ENCODE measurements at places on chromosomes 2 and 18.

DNA sequence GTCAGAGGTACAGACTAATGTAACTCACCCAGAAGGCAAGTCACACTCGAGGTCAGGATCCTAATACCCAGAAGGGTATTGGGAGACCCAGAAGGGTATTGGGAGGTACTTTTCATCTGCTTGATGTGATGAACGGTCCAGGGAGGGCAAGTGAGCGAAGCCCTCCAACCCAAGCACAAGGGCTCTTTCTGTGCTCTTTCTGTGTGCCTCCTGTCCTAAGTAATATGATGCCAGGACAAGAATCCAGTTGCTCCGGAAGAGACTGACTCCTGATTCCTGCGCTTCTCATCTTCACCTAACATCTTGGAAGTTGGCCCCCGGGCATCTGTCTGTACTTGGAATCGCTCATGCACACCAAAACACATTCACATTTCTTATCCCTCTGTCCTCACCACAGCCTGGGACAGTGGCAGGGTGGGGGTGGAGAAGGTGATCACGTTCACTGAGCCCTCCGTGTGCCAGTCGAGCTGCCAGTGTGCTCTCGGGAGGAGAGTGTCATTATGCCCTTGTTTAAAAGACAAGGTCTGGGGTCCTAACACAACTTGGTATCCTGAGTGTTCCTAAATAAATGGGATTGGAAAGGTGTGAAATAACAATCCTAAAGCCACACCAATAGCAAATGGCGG lies 17.1 kb downstream of the GYPC start:
- no peak for DNase-seq

GRCh38 chr2:108787216-108787541 lies 608 bp downstream of the CCDC138 start:
- no peak for DNase-seq

- DNase-seq: no peak
Measured at GRCh38 chr2:182867426-182868053, 1.1 kb upstream of the FRZB start.

DNA sequence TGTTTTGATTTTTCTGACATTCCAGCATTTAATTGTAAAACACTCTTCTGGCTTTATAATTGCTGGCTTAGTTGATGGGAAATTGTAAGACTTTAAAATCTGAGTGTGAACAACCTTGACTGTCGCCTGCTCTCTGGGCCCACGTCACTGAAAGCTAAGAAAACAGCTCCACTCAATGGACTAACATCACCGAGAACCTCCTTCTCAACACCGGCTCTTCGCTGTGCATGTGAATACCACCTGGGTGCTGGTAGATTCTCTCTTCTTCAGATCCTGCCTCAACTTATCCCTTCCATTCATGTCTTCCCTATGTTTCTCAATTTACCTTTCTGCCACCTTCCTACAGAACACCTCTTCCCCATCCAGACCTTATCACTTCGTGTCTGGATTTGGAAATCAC lies 523.1 kb upstream of the ID2 start:
- DNase-seq: no peak

DNA sequence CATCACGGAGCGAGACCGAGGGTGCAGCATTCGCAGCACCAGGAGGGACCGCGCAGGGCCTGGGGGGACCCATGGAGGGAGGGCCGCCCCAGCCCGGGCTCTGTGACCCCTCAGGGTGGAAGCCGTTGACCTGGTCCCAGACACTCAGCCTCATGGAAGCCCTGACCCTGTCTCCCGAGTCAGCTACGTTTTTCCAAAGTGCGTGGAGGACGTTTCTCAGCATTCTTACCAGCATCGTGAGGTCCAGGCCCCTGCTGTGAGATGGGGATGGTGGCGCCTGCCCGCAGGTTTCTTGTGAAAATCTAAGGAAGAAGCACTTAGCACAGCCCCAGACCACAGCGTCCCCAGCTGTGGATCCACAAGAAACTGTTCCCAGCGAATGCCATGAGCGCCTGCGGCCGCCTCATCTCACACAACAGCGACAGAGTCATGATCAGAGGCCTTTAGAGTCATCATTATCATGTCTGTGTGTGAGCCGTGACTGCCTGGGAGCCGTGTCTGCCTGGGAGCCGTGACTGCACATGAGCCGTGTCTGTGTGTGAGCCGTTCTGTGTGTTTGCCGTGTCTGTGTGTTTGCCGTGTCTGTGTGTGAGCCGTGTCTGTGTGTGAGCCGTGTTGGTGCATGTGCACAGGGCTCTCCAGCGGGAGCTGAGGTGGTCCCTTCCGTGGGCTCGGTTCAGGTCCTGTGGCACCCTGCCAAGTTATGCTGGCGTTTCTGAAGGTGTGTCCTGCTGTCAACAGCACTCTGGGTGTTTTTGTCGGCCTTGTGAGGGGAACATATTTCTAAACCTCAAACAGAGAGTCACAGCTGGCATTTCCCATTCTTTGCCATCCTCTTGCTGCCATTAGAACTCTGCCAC lies 49.2 kb upstream of the KCNG2 start:
- no peak for DNase-seq

GRCh38 chr2:29777161-29777560 lies 144.2 kb downstream of the ALK start:
- DNase-seq: no peak

- DNase-seq: no peak
Measured at GRCh38 chr2:242024751-242025355, 155.3 kb downstream of the RTP5 start.

DNA sequence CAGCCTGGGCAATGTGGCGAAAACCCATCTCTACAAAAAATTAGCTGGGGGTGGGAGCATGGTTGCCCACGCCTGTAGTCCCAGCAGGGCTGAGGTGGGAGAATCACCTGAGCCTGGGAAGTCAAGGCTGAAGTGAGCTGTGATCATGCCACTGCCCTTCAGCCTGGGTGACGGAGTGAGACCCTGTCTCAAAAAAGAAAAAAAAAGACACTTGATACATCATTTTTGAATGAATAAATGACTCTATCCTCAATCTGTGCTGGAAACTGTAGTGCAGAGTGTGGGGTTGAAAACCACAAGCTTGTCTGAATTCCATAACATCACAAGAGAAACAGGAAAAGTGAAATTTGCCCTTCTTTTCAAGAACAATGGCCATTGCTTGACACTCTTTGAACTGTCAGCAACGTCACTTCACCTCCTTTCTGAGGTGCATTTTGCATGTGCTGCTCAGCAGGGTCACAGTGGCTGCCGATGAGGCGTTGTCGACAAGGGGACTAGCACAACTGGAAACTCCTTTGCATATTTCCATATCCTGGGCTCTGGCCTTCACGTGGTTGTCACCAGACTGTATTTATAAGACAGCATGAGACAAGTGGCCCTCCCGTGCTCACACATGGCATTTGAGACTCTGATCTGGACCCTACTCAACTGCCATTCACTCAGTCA lies 54.2 kb downstream of the DDX1 start:
- no peak for DNase-seq

GRCh38 chr2:214378455-214379103 lies 32.3 kb upstream of the VWC2L start:
- peak; percentile 52 for DNase-seq

GRCh38 chr18:74734013-74734444 lies 136.4 kb downstream of the ZNF407 start:
- DNase-seq: no peak

- DNase-seq: no peak
Measured at GRCh38 chr18:36813101-36813775, 15.6 kb downstream of the TPGS2 start.

DNA sequence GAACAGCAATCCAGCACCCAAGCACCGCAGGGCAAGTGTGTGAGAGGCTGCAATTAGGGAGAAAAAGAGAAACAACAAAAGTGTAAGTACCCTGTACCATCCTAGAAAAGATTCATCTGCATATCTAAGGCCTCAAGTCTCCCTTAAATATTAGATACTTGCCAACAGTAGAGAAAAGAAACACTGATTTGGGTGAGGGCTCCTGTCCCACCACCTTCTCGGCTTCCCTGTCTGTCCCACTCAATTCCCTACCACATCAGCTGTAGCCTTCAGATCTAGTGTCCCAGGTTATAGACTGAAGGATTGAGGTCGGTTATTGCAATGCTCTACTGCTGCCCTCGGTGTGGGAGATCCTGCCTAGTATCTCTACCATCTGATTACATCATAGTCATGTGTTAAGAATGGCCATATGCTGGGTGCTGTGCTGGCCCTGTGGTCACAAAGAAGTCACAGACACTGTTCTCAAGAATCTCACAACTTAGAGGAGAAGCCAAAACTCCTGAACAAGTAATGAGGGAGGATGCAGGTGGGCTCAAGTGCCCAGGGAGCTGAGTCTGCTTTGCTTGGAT lies 2.5 kb downstream of the RAX start:
- no peak for DNase-seq

- DNase-seq: no peak
Measured at GRCh38 chr2:140023291-140023690, 1243.1 kb upstream of the NXPH2 start.

DNA sequence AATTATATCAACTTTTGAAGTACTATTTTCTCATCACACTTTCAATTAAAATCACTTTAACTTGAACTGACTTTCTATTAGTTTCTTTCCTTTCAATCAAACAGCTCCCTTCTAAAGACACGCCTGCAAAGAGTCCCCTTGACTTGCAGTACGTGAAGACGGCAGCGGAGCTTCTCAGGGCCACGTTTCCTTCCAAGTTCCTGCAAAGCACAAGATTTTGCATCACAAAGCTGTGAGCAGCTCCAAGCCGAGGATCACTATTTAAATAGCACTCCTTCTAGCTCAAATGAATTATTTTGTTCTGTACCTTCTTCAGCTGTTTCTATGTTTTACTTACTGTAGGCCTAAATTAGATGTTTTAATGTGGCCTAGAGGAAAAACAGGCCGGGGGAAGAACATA lies 30.8 kb downstream of the SH3YL1 start:
- DNase-seq: no peak
